ENCODE measurements at places on chromosomes 12 and 14.
A peak's percentile ranks its signal among the peaks of the same experiment; 100 is the strongest.

DNA sequence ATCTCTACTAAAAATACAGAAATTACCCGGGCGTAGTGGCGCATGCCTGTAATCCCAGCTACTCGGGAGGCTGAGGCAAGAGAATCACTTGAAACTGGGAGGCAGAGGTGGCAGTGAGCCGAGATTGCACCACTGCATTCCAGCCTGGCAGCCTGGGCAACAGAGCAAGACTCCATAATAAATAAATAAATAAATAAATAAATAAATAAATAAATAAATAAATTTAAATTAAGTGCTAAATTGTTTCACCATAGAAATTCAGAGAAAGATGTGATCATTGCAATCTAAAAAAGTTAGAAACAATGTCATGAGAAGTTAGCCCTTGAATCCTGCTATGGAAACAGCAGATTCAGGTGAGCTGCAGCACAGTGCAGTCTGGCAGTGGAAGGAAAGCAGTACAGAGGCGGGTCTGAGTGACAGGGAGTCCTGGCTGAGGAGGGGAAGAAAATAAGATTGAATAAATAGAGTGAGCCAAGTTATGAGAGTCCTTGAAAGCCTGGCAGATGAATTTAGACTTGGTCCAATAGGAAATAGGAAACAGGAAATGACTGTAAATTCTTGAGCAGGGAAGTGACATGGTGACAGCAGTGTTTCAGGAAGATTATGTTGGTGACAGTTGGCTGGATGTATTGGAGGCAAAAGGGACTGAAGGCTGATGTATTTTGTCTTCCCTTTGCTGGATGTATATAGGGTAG, 241.5 kb downstream of the GXYLT1 start:
- DNase-seq: no peak

DNA sequence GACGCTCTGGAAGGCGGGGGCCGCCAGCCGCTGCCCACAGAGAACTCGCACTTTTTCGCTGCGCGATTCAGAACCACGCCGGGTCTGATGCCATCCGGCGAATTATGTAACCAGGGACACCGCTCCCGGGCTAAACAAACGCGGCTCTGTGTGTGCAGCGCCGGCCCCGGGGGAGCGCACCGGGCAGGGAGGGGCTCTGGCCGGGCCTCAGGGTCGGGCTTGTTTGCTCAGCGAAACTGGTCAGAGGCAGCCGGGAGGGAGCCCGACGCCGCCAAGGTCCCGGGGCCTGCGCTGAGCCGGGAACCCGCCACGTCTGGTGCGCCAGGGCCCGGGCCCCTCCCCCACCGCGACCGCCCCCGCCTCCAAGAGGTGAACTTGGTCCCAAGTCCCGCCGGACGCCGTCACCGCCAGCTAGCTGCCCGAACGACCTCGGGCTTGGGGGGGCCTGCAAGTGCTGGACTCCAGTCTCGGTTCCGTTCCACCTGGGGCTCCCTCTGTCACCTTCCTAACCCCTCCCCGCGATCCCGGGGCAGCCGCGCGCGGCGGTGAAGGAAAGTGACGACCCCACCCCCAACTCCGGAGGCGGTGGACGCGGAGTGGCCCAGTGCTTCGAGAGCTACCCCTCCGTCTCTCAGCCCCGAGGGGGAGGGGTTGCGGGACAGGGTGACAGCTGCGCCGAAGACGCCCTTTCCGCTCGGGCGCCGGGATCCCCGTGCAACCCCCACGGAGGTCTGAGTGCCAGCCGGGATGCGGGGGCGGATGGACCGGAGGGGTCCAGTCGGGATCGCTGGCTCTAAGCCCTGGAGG, 848 bp downstream of the CTDSP2 start:
- DNase-seq: peak; percentile 85

DNA sequence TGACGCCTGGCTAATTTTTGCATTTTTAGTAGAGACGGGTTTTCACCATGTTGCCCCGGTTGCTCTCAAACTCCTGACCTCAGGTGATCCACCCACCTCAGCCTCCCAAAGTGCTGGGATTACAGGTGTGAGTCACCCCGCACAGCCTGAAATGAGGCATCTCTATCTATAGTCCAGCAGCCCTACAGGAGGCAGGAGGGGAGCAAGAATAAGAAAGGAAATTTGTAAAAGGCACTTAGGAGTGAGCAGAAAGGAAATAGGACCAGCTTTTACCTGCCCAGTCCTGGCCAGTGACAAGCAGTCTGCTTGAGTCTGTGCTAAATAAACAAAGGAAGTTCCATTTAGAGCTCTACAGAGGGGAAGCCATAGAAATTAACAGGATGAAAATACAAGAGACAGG, 15.0 kb upstream of the PSMA6 start:
- no peak for DNase-seq

DNA sequence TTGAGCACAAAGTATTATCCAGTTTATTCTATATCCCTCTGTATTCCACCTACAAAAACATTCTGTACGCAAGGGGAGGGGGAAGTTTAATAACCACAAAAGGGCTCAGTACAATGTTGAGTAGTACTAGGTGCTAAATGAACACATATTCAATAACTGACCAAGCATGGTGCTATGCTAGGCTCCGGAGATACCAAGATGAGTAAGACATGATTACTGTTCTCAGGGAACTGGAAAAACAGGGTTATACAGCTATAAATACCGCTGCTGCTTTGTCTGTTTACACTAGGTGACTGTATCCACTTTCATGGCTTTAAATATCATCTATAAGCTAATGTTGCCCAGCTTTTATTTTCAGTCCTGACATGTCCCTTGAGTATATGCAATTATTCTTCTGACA, 135.8 kb downstream of the INSM2 start:
- DNase-seq: no peak

DNA sequence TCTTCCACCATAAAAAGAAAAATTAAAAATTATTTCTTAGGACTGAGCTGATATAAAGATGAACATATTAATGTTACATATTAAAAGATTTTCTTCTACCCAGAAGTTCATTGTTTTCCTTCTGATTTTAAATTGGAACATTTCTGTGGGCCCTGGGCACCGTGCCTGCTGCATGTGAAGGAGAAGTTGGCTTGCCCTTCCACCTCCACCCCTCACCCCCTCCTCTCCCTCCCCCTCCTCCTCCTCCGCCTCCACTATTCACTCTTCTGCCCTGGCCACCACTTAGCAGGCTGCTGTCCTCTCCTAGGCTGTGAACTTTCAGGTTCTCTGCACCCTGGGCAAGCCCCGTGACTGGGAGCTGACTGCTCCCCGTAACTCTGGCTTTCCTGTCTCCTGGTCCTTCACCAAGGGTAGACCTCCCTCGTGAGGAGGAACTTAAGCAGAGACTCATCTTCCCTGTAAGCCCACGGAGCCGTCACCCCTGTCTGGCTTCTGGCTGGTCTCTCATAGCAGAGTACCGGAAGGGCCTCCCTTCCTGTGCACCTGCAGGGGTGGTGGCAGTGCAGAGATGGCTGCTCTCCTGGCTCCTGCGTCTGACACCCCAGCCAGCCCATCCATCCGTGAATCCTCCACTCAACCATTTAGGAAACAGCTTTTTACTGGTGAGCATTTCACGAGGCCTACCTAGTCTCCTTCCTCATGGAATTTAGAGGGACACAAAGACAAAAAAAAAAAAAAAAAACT, 12.8 kb downstream of the TUNAR start:
- DNase-seq: no peak

DNA sequence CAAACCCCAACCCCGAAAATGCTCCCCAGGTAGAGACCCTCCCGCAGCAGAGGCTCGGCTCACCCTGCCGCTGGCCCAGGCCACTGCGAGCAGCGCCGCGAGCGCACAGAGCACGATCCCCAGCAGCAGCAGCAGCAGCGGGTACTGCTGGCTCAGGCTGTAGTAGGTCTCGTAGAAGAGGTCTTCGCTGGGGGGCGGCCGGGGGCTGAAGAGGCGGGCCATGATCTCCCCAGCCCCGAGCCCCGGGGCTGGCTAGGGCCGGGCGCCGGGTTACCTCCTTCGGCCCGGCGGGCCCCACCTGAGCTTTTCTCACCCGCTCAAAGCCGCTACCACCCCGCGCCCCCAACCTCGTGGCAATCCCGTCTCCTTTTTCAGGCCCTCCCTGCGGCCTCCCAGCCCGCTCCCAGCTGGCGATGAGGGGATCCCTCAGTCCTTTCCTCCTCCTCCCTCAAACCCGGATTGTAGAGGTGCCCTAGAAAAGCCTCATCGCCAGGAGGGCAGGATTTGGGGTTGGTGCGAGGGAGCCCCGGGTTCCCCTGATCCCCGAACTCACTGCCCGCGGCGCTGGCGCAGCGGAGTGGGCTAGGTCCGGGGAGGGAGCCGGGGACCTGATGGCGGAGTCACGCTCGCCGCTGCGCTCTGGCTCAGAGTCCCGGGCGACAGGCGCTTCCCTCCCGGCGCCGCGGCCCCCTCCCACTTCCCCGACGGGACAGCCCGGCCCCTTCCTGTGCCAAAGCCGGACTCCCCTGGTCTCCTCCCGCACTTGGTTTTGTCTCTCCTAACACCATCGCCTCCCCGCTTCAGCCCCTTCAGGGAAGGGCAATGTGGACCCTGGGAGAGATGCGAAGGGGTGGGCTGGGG, at the start of gene ADCY4:
Gene ADCY4, minus strand, starts transcription at position 641 of the 861 bp plus-strand sequence. Its CDS starts 419 bp downstream, at position 222.
- no peak for DNase-seq

- no peak for DNase-seq
Measured at GRCh38 chr12:16599081-16599480, 6.9 kb downstream of the LMO3 start.

- no peak for DNase-seq
Measured at GRCh38 chr12:65584016-65584415, 240.3 kb upstream of the HMGA2 start.

- peak; percentile 30 for DNase-seq
Measured at GRCh38 chr12:5921966-5922899, 22.8 kb downstream of the ANO2 start.

DNA sequence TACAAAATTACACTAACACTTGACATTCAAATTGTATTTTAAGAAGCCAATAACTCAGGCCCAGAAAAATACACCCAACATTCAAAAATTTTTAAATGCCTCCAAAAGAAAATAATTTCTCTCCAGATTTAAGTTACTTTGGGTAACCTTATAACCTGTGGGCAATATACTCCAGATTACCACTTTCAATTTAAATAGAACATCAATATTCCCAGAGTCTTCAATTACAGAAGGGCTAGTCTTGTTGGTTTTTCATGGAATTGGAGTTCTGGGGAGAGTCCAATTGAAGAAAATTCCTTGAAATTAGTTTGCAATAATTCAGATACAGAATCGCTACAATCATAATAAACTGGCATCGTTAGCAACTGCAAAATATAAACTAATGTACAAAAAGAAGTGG, 2.0 kb downstream of the PPP4R3A start:
- DNase-seq: no peak

DNA sequence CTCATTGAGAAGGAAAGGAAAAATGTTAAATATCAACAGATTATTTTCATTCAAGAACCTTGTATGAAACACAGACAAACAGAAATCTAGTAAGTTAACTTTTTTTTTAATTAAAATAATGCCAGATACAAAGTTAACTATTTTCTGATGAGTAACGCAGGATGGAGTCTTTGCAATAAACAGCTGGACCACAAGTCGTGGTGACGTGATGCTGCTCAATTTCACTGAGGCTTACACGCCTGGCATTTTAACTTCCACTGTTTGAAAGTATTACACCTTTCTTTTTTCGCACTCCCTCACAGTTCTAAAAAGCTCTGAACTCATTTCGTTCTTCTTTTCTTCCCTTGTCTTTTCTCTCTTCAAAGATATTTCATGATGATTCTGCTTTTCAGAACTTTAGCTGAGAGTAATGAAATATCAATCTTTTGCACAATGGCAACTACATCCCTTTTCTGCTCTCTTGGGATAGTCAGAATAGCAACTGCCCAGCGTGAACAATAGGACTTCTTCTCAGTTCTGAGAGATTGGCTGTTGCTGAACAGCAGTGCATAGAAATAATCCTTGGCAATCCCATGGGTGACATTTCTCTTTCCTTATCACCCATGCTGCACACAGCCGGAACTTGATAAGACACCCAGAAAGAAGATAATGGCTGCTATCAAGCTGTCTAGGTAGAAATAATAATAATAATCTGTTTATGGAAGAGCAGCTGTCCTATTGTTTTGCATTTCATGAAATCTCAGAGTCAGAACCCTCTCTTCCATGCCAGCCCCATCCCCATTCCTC, 160.5 kb downstream of the BTG1 start:
- no peak for DNase-seq

GRCh38 chr12:1851151-1851701, 30.9 kb downstream of the LRTM2 start:
- DNase-seq: no peak

DNA sequence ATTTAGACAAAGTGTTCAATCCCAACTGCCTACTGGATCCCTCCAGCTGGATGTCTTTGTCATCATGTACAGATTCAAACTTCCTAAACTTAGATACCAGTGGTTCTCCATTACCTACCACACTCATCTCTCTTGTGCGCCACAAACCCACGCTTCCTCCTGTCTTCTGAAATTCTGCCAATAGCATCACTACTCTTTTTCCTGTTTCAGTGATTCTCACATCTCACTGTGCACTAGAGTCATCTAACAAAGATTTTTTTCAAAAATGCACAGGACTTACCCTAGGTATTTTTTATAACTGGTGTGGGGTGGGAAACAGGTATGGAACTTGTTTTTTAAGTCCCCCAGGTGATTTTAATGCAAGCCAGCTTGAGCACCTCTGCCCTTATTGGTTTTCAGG, 5.9 kb downstream of the PSMB5 start:
- DNase-seq: no peak

- DNase-seq: no peak
Measured at GRCh38 chr14:49460662-49461061, 125.5 kb downstream of the RPS29 start.

- no peak for DNase-seq
Measured at GRCh38 chr14:64369201-64369600, 19.0 kb upstream of the MTHFD1 start.

GRCh38 chr12:80593766-80594165, 113.7 kb upstream of the MYF6 start:
- DNase-seq: no peak

DNA sequence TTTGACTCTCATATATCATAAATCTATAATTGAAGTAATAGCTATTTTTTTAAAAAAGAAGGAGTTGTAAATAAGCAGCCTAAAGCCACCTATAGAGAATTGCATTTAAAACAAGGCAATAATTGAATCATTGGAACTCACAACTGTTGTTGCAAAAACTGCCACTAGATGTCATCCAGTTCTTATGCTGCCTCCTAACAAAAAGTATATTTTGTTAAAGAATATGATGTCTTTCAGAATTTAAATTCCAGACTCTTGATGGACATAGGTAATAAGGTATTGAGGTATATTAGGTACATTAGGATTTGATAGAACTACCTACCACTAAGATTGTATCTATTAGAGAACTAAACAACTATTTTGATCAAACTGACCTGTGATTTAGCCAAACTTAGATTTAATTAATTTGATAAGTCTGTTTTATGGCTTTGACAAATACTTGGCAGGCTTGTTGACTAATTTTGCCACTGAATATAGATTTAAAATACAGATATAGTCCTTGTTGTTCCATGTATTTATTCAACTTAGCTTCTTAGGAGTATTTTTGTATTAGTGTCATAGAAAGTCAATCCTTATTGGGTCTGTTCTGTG, 401.4 kb downstream of the RPL10L start:
- no peak for DNase-seq

- DNase-seq: no peak
Measured at GRCh38 chr14:51079489-51079888, 15.4 kb downstream of the TRIM9 start.
